ENCODE measurements at places on chromosomes 6 and 20.

DNA sequence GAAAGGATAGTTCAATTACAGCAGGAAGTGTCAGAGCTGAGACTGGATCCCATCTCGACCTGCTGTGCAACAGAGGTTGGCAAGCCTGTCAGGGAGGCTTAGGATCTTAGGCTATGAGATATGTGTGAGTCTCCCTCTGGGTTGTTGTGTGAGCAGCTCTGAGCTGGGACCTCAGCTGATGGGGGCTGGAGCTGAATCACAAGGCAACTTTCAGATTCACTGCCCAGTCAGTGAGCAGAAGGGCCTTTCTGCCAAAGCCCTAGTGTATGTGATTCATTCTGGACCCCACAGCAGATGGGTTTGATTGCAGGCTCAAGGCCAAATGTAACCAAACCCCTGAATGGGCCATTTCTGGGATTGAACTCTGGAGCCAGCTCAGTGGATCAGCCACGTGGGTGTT is 4.5 kb downstream of the PI3 start:
- no peak for DNase-seq

DNA sequence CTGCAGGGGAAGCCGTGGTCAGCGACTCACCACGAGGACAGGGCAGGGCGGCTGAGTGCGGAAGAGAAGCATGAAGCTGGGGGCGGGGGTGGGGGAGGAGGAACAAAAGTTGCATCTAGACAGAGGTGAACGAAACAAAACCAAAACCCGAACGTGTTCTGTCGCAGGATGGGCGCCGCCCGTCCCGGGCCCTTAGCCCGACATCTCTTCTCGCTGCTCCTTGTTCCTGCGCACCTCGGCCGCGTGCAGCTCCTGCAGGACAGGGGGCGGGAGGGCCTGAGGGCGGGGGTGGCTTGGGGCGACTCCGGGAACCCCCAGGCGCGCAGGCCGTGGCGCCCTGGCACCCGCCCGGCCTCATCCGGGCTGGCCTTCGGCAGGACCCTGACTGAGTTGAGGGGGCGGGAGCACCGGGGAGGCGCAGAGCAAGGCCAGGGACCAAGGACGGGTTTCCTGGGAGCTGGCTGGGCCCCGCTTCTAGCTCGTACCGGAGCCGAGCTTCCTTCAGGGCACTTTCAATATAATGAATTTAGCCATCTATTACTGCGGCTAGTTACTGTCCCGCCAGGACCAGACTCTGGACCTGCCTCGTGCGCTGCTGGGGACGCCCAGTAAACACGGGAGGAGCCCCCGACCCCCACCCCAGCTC is 12.0 kb downstream of the STMN3 start:
- DNase-seq, result no peak

DNA sequence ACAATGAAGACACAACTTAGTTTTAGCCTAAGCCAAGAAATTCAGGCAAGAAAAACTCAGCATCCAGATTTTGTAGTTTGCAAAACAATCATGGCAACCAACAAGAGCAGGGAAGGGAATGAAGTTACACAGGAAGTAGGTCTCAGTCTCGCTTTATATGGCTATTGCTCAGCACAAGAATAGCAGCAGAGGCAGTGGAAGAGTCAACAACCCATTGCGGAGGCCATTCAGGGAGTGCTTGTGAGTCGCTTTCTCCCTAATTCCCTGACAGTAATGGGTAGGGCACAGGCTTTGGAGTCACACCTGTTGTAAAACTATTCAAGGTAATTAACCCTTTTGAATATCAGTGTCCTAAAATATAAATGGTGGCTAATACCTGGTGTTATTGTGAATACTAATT is 238.5 kb downstream of the HDGFL1 start:
- DNase-seq, result no peak

- DNase-seq, result no peak
Measured at GRCh38 chr6:35034411-35035191, 106.5 kb downstream of the TCP11 start.
